Stimulated activated CD8-positive, alpha-beta memory T cell treated with anti-CD3 and anti-CD28 coated beads, Interleukin-7, amount 100 ng/mL, for 48 hours (primary cell): ENCODE measurements at places on chromosomes 4 and X.

GRCh38 chr4:159337041-159337440 lies 234.2 kb downstream of the RAPGEF2 start:
- DNase-seq = no peak

DNA sequence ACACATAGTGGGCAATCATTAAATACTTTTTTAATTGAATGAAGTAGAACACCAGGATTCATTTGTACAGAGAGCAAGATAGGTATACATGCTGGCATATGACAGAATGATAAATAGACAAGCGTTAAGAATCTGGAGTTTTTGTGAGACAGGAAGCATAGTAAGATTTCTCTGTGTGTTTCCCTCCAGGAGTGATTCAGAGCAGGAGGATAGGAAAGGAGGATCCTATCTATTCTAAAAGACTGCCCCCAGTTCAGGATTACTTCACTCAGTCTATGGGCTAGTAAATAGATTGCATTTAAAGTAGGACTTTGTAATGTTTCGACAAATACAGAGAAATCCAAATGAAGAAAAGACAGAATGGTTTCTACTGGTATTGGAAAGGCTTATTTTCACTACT lies 423.7 kb downstream of the PDGFC start:
- DNase-seq = no peak

DNA sequence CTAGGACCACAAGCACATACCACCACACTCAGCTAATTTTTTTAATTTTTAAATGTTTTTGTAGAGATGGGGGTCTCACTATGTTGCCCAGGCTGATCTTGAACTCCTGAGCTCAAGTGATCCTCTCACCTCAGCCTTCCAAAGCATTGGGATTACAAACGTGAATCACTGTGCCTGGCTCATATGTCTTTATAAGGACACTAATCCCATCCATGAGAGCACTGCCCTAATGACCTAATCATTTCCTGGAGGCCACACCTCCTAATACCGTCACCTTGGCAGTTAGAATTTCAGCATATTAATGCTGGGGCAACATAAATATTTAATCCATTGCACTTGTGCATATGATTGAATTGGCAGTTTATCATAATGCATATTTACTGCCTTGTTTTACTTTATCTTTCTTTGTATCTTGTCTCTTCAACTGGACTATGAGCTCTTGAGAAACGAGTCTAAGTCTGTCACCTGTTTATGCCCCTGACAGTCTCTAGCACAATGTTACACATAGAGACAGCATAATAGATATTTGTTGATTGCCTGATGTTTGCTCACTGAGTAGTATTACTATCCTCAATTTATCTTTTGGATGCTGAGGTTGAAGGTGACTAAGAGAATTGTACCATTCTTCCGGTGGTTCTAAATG lies 172.0 kb downstream of the AASDH start:
- no peak for DNase-seq

DNA sequence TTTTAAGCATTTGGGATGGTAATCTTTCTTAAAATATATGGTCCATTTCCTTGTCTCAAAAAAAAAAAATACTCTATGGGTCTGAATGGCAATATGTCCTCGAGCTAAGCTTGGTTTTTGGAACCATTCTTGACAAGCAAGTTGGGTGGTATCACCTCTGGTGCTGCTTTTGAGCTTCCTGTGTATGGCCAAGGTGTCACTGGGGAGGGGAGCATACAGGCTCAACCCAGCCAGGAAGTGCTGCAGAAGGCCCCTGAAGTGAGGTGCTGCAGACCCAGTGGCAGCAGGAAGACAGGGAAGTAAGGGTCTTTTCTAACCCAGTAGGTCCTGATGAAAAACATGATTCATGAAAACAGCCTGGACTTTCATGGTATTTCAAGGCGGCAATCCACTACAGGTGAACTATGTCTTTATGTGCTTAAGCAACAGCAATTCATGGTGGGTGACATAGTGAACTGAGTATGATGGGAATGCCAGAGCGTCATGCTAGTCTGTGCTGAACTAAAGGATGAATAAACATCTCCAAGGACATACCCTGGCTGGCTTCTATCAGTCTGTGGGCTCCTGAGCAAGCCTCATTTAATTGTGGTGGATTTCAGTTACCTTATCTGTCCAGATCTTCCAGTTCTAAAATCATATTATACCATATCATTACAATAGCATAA lies 15.1 kb downstream of the TRAPPC2 start:
- no peak for DNase-seq

GRCh38 chr4:159979953-159980352 lies 877.1 kb downstream of the RAPGEF2 start:
- DNase-seq = no peak

DNA sequence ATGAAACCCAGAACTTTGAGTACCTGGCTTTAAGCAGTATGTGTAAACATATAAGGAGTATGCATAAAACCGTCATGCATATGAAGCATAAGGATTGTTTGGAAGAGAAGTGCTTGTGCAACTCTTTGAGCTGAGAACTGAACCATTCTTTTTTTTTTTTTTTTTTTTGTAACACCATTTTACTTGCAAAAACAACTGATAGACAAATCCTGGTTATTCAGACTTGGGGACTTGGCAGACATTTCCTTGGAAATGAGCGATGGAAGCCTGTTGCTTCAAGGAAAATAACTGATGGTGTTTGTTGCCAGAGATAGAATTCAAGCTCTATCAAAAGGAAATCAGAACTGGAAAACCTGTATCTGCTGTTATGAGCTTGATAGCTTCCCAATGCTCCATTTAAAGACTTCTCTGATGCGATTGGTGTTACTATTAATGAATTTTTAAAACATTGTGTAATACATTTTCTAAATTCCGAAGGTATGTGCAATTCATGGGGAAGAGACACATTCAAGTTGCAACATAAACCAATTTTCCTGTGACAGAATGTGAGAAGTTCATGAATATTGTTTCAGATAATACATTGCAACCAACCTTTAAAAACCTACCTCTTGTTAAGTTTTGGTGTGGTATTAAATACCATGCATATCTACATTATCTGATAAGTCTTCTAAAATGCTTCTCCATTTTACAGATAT lies 47.0 kb upstream of the FAT1 start:
- DNase-seq = no peak

DNA sequence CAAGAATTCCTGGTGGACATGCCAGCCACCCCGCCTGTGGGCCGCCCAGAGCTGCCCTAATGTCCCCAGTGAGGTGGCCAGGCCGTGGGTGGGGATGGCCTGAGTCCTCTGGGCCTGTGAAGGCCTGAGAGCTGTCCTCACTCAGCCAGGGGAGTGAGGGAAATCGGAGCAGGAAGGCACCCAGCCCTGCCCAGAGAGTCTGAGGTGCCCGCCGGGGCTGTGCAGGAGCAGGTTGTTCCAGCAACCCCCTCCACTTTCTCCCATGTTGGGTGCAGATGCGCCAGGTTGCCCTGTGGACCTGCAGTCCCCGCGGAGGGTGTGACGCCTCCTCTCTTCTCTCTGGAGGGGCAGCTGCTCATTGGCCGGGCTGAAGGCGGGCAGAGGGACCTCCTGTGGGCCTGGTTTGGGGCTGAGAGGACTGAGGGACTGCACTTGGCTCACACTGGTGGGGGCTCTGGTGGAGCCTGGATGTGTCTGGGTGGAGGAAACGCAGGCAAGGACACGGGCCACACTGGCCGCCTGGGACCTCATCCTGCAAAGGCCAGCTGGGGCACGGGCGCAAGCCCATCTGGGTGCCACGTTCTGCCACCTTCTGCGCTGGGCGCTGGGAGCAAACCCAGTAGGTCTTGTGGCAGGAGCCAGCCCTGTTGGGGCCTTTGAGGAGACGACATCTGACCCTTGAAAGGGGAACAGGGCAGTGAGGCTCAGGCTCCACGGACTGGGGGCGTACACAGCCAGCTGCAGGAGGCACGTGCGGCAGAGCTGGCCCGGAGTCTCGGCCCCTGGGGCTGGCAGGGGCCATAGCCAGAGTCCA lies 14.0 kb downstream of the DOK7 start:
- no peak for DNase-seq

DNA sequence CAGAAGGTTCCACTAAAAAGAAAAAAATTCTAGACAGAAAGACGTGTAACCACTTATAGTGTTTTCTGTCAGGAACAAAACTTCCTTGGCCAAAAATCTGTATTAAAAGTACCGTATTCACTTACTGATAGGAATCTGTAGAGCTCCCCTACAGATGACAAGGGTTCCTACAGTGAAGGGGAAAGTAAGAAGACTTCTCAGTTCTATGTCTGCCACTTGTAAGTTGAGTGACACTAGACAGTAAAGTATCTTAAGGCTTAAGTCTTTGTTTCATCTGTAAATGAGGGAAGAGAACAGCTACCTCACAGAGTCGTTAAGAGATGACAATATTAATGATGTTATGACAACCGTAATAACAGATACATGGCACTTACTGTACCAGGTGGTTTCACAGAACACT lies 3.3 kb downstream of the COQ2 start:
- no peak for DNase-seq

GRCh38 chrX:82163701-82164100 lies 961.8 kb downstream of the SH3BGRL start:
- DNase-seq = no peak

DNA sequence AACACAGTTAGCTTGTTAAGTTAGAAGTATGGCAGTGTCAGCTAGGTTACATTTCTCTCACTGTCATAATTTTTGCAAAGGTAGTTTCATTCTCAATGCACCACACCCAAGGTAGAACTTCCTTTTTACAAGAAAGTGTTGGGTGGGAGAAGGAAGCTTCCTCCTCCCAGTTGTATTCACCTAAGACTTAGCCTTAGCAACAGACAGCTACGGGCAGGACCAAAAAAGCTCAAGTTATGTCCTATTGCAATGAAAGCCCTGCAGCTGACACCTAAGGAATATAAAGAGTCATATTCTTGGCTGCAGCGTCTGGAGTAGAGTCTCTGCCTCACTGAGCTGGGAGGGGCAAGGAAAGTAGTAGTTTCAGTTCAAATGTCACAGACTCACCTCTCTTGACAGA lies 25.1 kb upstream of the PRDM8 start:
- DNase-seq = no peak

GRCh38 chr4:138688408-138689085 lies 327.0 kb upstream of the NOCT start:
- DNase-seq = no peak

DNA sequence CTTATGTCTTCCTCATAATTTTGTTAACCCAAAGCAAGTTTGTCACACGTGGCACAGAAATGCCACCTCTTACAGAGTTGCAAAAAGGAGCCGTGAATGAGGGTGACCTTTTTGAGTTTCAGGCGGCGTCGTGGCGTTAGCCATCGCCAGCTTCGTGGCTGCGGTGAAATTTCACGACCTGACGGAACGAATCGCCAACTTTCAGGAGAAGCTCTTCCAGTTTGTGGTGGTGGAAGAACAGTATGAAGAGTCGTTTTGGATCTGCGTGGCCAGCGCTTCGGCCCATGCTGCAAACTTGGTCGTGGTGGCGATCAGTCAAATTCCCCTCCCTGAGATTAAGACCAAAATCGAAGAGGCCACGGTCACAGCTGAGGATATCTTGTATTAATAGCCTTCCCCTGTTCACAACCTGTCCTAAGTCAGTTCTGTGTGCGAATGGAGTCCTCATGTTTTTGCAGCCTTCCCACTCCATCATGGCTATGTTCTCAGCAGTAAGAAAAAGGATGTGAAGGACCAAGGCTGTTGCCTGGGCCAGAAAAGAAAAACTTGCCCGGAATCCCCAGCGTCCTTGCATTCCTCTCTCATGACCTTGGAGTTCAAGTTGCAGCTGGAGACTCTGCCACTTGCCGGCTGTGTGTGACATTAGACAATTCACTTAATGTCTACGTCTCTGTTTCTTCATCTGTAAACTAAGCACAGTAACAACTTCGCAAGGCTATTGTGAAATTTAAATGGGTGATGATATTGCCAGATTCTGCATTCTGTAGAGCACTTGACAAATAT lies 11.9 kb downstream of the CLRN2 start:
- DNase-seq = no peak

- no peak for DNase-seq
These were observed 147.9 kb downstream of the CHIC2 start for GRCh38 chr4:53916431-53916889.

GRCh38 chr4:38461342-38461741 lies 202.7 kb upstream of the KLF3 start:
- DNase-seq = no peak

DNA sequence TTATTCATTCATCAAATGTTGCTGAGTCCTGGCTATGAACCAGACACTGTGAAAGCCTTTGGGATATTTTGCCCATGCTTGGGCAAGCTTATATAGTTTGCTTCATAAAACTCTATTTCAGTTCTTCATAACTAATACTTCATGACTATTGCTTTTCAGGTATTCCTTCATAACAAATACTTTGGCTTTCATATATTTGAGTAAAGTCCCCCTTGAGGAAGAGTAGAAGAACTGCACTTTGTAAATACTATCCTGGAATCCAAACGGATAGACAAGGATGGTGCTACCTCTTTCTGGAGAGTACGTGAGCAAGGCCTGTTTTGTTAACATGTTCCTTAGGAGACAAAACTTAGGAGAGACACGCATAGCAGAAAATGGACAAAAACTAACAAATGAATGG lies 1.7 kb upstream of the AFP start:
- DNase-seq = no peak

GRCh38 chr4:12712648-12713339 lies 771.3 kb downstream of the RAB28 start:
- no peak for DNase-seq

DNA sequence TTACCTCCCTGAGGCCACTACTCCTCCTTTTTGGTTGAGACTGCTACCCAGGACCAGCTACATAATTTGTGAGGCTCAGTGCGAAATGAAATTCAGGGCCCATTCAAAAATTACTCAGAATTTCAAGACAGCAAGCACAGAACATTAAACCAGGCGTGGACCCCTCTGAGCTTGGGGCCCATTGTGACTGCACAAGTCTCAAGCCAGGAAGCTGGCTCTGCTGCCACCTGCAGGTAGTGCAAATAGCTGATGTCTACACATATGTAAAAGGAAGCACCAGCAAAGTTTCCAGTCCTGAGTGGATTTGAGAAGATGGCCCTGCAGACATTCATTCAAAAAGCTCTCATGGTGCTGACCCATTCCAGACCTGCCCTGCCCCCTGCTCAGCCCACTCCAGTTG lies 213.4 kb upstream of the LNX1 start:
- DNase-seq = peak; percentile 2

- DNase-seq = no peak
These were observed 19.0 kb downstream of the ATP8A1 start for GRCh38 chr4:42637867-42638266.
